ENCODE measurements at places on chromosomes 1 and 21.

- no peak for DNase-seq
Measured at GRCh38 chr1:3672971-3673361, 20.6 kb downstream of the TP73 start.

- no peak for DNase-seq
Measured at GRCh38 chr21:36945496-36946138, 20.9 kb downstream of the HLCS start.

DNA sequence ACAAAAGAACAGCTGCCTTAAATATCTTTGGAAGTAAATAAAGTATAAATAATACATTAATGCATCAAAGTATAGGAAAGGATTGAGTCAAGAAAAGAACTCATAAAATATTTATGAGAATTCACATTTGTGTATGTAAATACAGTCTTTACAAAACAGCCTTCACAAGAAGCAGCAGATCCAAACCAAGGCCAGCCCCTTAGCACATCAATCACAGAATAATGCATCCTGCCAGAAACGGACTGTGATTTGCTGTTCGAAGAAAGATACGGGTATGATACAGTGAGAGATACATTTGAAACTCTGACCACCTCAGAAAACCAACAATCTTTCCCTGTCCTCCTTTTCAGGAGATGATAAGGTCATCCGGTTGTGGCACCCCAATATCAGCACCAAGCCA is 70.9 kb downstream of the WDR64 start:
- DNase-seq = no peak

DNA sequence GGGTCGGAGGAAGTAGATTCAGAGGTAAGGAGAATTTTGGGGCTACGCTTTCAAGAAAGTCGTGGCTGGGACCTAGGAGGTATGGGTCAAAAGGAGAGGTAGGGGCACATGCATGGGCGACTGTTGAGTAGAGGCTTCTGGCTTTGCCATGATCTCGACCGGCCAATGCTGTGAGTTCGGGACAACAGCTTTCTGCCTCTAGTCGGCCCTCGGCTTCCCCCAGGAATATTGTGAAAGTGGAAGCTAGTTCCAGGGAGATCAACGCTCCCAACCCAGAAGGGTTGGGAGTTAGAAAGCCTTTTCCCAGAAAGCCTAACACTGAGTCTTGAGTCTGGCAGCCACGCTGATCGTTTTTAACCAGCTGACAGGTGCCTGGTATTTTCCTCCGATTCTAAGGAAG is 69.0 kb downstream of the ZNF678 start:
- no peak for DNase-seq

GRCh38 chr1:70360321-70360720 is 5.8 kb upstream of the ANKRD13C start:
- no peak for DNase-seq

DNA sequence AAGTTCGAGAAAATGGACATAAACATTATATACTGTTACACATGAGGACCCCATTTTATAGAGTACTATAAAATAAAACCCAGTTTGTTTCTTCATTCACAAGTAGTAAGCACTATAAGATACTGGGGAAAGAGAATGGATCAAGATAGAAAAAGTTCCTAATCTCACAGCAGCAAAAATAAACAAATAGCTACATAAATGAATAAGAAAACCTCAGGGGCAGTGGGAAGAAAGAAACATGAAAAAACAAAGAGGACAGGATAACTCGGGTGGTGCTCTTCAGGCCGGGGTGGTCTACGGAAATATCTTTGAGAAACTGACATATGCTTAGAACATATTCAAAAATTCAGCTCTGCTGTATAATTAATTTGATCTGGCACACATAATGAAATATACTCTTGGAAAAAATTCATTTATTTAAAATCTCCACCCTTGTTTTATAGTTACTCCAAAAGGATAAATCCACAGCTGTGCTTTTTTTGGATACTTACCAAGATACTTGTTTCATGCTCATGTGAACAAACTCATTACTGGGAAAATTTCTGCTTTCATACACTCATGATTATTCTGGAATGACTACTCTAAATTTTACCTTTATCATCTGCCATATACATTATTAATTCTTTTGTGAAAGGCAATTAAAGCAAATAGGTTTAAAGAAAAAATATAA is 20.0 kb downstream of the CEP170 start:
- DNase-seq = no peak

DNA sequence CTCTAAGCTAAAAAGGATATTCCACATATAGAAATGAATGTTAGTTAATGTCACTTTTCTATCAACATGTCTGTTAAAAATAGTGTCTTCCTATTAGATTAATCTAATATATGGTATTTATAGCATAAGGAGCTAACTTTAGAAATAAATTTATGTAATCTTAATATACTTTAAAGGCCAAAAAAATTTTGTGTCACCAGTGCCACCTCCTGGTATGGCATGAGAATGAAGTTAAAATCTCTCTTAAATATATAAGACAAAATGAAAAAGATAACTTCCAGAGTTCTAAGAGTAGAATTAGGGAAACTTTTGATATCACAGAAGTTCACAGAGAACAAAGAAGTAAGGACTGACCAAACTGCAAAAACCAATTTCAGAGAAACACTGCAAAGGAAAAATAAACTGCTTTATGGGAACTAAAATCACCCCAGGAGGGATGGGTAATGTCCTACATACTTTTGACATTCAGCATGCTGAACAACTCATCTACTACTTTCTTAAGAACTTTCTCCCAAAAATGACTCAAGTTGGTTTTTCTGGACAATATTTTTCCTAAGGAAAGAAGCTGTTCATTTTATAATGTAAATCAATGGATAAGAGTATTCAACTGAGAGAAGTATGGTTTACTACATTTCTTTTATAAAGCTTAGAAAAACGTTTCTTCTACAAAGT is 82.8 kb downstream of the TRIM33 start:
- DNase-seq = no peak

DNA sequence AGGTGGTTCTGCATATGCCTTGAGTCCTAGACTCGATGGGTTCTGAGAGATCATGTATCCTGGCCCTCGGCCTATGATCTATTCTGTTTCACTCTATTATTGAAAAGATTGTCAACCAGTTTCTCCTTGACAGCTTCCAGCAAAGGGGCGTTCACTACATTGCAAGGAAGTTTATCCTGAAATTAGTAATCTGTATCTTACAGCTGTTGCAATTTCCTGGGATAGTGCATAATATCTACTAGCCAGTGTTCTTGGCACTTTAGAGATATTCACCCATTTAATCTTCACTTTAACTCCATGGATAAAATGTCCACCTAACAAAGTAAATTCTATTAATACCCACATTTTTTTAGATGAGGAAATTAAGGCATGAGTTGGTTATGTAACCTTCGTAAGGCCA is 203.6 kb downstream of the TGFB2 start:
- no peak for DNase-seq

DNA sequence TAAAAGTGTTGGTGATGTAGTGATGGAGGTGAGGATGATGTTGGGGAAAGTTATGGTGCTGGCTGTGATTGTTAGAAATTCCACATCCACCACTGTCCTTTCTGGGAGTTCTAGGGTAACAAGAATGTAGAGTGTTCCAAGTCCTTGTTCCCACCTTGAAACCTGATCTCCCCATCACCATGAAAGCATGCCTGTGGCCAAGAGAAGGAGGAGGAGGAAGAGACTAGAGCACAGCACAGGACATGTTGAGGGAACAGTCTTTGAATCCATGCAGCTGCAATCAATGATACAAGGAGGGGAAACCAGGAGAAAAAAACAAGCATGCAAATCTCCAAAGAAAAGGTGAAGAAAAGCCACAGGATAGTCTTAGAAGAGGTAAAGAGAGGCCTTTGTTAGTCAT is 45.9 kb upstream of the ARTN start:
- no peak for DNase-seq

GRCh38 chr1:214496126-214496525 is 55.3 kb downstream of the PTPN14 start:
- DNase-seq = no peak

DNA sequence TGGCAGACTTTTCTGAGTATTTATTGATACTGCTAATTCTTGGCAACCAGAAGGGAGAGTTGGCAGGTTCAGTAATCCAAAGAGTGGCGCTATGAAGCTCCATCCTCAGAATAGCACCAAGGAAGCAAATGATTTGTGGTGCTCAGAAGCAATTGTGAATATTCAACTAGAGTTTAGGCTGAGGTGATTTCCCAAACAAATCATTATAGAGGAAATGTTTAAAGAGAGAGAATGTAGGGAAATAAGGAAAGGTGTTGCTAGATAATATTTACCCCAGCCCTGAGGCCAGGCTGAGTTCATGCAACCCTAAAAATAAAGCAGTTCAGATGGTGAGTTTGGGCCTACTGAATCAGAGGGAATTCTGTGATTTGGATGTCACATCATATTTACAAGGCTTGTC is 363.4 kb upstream of the PLXNA2 start:
- no peak for DNase-seq

GRCh38 chr1:172647110-172647564 is 11.8 kb upstream of the FASLG start:
- DNase-seq = no peak

DNA sequence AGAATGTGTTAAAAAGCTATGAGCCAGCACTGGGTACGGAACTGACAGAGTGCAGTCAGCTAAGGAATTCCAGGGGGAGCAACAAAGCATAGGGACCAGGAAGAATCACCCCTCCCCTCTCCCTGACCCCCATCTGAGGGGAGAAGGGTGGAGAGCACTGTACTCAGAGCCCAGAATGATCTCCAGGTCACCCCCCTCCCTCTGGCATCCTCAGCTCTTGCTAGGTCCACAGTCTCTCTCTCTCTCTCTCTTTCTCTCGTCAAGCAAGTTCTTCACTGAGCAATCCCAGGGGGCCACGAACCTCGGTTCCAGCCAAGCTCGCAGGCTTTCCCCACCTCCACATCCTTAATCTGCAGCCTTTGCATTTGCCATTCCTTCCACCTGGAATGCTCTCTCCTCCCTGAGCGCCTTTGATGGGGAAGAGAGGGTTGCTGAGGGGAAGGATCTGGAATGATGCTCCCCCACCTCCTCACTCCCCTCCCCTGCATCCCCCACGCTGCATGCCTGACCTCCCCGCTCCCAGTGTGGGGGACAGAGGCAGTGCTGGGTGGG is 6.7 kb upstream of the WASF2 start:
- no peak for DNase-seq

DNA sequence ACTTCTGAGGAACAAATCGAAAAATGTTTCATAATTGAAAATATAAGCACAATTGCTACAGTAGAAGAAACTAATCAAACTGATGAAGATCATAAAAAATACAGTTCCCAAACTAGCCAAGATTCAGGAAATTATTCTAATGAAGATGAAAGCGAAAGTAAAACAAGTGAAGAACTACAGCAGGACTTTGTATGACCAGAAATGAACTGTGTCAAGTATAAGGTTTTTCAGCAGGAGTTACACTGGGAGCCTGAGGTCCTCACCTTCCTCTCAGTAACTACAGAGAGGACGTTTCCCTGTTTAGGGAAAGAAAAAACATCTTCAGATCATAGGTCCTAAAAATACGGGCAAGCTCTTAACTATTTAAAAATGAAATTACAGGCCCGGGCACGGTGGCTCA is 30.6 kb downstream of the IFNAR1 start:
- no peak for DNase-seq

GRCh38 chr1:49229555-49229954 is 452.9 kb upstream of the BEND5 start:
- DNase-seq = no peak

DNA sequence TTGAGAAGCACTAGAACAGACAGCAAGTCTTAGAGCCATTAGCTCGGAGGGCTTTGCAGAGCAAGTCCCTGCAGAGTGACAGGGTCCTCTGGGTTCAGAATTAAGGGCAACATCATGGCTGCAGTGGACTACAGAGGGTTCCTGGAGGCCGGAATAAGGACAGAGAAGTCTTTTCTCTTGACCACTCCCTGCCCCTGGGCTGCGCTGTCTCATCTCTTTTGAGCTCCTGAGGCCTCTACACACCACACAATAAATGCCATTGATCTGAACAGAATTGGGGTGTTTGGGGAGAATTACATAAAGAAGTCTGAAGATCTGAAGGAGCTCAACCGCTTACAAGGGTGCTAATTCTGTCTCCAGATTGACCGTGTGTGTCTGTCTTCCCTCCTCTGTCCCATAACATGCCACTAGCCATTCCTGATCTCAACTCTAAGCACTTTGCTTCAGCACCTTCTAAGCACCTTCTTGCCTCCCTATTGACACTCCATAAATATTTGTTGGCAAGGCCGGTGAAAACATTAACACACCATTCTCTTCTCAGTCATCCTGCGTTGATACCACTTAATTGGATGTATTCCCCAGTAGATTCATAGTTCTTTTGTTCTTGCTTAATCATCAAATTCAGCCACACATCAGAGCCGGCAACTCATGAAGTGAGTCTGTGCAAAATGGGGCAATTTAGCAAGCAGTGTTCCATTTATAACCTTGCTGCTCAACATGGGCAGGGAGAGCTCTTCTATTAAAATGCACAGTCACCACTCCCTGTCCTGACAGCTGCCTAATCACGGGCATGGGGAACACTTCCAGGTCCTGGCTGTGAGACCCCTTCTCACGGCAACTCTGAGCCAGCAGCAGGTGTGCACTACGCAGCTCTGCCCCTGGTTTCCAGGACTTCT is 49.7 kb downstream of the NMNAT2 start:
- DNase-seq = no peak

GRCh38 chr1:161473348-161473747 is 31.9 kb upstream of the FCGR2A start:
- no peak for DNase-seq

GRCh38 chr1:209896346-209896745 is 41.7 kb upstream of the SYT14 start:
- DNase-seq = no peak

DNA sequence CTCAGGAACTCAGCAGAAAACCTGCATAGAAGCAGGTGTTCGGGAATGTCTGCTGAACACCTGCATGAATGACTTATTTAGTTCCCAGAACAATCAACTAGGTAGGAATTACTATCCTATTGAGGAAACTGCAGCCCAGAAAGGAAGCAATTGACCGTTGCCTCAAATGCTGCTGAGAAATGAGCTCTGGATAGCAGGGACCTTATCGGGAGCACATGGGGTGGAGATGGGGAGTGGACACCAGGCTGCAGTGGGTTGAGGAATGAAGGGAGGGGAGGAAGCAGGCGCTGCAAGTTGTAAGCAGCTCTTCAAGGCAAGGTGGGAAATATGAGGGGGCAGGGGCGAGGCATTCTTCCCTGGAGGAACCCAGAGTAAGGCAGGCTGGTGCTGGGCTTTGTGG is 10.8 kb upstream of the CDCP2 start:
- no peak for DNase-seq

DNA sequence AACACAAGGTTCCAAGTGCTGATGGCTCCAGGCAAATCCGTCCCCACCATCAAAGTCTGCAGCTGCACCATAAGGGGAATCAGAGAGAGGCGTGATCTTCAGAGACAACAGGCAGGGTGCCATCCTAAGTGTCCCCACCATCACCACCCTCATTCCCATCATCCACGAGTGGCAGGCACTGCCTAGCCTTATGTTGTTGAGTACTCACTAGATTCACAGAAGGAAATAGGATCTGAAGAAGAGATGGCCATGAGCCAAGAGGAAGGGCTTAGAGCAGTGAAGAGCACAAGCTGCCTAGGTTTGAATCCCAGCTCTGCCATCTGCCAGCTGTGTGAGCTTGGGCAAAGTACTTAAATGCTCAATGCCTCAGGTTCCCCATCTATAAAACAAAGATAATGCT is 207.3 kb upstream of the CSF3R start:
- DNase-seq = no peak

GRCh38 chr1:14756589-14757285 is 158.3 kb downstream of the KAZN start:
- no peak for DNase-seq

- no peak for DNase-seq
Measured at GRCh38 chr1:173424782-173425407, 52.2 kb upstream of the PRDX6 start.

GRCh38 chr1:233613252-233614172 is at the start of gene KCNK1:
KCNK1 (plus strand) TSS chr1:233614106; CDS start chr1:233614172, 66 bp downstream.
- no peak for DNase-seq

Measured in activated T-helper 1 cell treated with anti-CD3 and anti-CD28 coated beads, Interleukin-2, amount 50 U/mL, for 16 hours (primary cell).